Activated CD4-positive, alpha-beta T cell treated with anti-CD3 and anti-CD28 coated beads, Interleukin-2, amount 50 U/mL, for 48 hours (primary cell): ENCODE measurements at places on chromosomes 2 and 18.

DNA sequence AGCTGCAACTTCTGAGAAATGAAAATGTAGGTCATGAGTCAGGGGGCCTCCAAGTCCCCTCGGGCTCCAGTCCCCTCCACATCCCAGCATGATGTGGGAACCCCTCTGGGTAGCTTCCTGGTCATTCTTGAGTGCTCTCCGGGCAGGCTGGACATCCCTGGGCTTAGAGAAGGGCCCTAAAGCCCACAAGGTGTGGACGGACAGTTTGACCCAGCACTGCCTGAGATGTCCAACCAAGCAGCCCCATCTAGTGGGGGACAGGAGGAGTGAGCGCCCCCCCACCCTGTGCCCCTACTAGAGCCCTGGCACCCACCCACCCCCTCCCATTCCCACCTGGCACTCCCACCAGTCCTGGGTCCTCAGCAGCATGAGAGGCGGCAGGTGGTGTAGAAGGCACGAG lies 46.0 kb downstream of the CYP27C1 start:
- DNase-seq: no peak

GRCh38 chr18:12839526-12840196 lies 44.4 kb downstream of the PTPN2 start:
- DNase-seq: no peak

DNA sequence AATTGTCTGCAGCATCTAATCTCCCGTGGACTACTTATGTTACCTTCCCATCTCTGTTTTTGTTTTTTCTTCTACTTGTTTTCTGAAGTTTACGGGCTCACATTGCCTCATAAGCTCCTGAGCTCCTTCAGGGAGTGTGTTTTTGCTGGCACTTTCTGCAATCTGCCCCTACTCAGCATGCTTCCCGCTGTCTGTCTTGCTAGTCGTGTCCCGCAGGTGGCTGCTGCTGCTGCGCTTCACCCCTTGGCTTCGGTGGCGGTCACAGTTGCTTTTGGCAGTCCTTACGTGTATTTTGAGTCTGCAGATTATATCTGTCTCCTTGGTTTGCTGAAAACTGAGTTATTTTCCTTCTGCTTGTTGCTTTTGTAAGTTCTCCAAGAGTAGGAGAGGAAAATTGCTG lies 37.3 kb downstream of the FER1L5 start:
- DNase-seq: no peak

DNA sequence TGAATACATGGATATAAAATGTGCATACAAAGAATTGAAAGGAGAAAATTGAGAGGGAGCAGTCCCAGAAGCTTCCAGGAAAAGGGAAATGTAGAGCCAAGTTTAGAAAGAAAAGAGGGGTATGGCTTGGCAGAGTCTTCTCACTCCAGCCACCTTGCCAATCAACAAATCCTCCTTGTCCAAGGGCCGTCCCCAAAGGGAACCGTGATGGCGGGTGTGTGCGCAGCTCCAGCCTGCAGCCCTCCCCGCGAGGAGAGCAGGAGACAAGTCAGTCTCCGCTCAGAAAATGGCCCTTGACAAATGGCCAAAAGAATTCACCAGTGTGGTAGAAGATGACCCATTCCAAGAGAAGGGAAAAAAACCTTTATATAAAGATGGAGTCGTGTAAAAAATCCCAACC lies 448.3 kb upstream of the POU3F3 start:
- DNase-seq: no peak

DNA sequence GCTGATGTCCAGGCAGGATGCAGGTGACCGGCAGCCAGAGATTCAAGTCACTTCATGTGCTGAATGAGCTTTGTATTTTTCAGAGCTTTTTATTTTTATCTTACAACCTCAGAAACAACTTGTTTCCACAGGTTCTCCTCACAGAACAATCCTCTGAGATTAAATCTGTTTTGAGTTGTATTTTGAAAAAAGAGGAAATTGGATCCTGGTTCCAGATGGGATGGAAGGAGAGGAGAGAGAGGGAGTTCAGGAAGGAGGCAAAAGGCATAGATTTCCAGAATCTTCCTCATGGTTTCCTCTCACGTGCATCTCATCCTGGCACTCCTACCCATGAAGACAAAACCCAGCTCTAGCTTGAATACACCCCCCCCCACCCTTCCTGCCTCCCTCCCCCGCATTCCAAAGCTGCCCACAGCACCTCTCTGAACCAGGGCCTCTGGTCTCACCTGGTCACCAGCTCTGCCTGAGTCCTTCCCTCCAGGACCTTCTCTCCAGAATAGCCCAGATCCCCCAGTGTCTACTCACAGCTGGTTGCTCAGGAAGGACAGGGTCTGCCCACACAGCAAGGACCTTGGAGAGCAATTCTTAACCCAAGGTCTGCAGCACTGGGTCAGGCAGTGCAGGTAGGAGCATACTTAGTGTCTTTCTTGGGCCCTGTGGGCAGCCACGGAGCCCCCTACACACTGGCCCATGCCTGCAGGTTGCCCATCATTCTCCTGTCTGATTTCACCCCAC lies 104.7 kb downstream of the ZFP36L2 start:
- no peak for DNase-seq

- no peak for DNase-seq
These were observed 95.3 kb upstream of the B3GNT7 start for GRCh38 chr2:231300020-231300721.

DNA sequence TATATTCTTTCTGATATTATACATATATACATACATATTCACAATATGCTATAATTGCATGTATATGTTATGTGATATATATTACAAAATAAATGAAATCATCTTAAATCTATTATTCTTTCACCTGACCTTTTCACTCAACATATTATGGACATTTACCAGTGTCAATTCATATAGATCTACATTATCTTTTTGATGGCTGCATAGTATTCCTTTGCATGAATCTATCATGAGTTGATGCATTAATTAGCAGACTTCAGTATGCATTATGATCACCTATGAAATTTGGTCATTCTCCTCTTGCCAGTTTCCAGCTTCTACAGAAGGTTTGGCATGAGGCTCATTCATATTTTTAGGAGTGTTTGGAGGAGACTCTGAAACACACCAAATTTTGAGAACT lies 23.4 kb upstream of the B4GALT6 start:
- DNase-seq: no peak

- no peak for DNase-seq
These were observed 532.8 kb downstream of the FBXO15 start for GRCh38 chr18:73614812-73615211.

DNA sequence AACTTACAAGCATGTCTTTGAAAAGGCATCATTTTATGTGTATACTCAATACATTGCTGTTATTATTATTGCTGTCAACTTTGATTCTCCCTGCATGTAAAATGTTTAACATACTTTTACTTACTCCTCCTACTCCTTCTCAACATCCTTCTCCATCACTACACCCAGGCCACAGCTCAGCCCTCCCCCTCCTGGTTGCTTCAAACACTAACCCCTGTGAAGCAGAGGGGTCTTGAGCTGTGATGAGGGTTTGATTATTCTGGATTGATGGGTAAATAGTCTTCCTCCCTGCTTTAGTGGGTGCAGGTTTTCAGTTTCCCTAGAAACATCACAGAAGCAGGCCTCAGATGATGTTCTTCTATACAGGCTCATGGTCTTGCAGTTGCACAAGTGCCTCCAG lies 221.0 kb downstream of the OSR1 start:
- DNase-seq: no peak

- no peak for DNase-seq
These were observed 163.7 kb downstream of the MCFD2 start for GRCh38 chr2:46751897-46752296.

- DNase-seq: no peak
These were observed 80.1 kb downstream of the AFF3 start for GRCh38 chr2:100062336-100062735.

- no peak for DNase-seq
These were observed 70.6 kb upstream of the OTOS start for GRCh38 chr2:240211096-240211495.

DNA sequence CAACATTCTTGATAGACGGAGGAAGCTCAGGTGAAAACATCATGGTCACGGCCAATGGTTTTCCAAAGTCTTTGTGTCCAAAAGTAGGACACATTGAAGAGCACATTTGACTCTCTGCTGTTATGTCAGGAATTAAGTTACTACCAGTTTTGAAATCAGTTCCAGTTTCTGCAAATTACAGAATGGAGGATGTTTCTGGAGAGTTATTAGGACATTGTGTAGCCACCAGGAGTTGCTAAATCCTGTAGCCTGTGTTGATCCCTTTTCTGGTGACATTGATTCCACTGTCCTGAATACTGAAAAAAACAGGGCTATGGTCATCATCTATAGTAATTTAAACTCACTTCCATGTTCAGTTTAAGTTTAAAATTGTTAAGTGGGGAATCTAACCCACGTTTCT lies 15.3 kb downstream of the UPP2 start:
- no peak for DNase-seq

DNA sequence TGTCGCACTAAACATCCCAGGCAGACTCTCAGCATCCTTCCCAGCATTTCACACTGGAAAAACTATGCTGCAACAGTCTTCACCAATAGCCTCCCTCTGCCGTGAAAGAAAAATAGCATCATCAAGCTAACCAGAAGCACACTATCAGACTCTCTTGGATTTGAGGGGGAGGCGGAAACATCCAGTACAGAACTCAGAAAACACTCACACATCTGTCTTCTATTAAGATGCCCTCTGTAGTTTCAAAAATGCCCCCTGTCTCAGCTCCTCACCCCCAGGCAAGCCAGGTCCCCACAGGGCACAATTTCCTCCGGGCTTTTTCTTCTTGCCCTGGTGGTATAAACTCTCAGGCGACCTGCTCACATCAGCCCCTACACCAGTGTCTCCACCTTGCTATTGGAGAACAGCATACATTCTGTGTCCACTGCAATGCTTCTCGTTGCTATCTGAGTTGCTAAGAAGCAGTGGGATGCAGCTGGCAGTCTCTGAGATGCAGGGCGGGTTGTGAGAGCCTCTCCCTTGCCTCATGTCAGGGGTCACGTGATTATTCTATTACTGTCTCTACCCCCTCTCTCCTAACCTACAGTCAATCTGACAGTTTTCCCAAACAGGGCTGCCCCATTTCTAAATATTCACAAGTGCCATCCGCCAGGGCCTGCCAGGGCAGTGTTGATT lies 189.9 kb downstream of the INO80D start:
- no peak for DNase-seq

DNA sequence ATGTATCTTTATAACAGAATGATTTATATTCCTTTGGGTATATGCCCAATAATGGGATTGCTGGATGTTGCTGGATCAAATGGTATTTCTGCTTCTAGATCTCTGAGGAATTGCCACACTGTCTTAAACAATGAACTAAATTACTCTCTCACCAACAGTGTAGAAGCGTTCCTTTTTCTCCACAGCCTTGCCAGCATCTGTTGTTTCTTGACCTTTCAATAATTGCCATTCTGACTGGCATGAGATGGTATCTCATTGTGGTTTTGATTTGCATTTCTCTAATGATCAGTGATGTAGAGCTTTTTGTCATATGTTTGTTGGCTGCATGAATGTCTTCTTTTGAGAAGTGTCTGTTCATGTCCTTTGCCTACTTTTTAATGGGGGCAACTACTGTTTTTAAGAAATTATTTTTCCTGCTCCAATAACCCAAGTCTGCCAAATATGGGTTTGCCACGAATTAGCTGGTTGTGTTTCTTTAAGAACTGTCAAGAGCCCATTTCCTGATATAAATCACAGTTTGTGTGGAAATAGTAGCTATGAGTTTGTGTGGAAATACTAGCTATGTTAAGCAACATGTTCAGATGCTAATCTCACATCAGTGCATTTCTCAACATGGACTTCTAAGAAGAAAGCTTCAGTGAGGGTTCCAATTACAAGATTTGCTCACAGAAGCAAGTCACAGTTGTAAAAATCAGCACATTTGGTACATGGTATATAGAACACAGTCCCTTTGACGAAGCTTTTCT lies 259.4 kb downstream of the ANAPC1 start:
- no peak for DNase-seq

DNA sequence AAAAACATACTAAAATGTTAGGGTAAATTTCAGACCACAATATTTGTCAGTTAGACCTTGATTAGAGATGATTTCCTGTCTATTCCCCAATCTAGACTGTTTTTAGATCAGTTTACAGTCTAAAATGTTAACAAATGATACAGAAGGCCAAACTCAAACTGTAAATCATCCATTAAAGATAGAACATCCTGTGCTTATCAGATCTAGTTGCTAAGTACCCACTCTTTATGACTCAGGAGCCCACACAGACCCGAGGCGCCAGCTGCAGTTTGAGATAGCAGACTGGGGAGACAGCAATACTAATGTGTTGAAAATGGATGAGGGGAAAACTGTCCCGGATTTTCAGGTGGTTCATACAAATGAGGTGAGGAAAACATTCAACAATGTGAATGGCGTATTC lies 113.3 kb downstream of the SCG2 start:
- DNase-seq: no peak

GRCh38 chr2:61158356-61158955 lies 3.5 kb upstream of the C2orf74 start:
- no peak for DNase-seq

GRCh38 chr2:234444893-234445292 lies 52.0 kb downstream of the ARL4C start:
- peak; percentile 51 for DNase-seq

DNA sequence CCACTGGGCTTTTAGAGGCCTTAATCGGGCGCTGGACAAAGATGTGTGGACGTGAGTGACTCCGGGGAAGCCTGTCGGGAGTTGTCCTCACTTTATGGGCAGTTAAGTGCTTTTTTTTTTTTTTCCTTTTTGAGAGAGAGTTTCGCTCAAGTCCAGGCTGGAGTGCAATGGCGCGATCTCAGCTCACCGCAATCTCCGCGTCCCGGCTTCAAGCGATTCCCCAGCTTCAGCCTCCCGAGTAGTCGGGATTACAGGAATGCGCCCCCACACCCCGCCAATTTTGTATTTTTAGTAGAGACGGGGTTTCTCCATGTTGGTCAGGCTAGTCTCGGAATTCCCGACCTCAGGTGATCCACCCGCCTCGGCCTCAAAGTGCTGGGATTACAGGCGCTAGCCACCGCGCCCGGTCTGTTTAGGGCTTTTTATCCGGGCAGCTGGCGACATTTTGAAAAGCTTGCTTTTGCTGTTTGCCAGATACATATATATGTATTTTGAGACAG lies 1.5 kb downstream of the MSH6 start:
- DNase-seq: no peak

DNA sequence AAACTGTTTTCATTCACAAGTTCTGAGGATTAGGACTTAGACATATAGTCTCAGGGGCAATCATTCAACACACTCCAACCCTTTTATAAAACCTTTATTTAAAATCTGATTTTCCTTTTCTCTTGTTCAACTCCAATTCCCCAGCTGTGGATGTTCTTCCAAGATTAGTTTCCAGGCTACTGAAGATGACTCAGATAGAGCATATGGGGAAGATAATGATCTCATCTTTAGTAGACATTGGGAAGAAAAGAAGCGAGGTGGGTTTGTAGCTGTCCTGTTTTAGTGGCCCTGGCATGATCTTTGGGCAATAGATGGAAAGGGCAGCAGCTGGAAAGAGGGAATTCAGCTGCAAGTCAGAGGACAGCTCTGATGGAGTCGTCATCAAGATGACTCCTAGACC lies 247.7 kb upstream of the CCDC68 start:
- DNase-seq: no peak

- no peak for DNase-seq
These were observed 30.6 kb upstream of the CYP1B1 start for GRCh38 chr2:38106405-38107094.
